ENCODE measurements at places on chromosomes 1 and 21.

GRCh38 chr1:38213646-38214434, 167.2 kb upstream of the POU3F1 start:
- peak; percentile 13 for DNase-seq

- no peak for DNase-seq
Observed at GRCh38 chr1:48054232-48054631, 57.0 kb upstream of the TRABD2B start.

DNA sequence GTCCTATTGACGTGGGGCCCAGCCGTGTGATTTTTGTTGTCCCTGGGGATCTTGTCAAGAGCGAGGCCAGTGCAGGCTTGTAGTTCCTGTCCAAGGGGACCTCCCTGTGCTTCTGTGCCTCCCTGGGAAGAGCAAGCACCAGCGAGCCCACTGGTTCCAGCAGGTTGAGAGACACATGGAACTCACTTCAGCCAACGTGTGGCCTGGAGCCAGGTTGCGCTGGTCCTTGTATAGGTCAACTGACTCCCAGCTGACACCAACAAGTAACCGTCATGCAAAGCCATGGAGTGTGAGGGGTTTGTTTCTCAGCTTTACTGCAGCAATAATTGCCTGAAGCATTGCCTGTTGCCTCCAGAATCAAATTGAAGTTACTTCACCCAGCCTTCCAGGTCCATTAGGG, 63.0 kb downstream of the DISP3 start:
- no peak for DNase-seq

DNA sequence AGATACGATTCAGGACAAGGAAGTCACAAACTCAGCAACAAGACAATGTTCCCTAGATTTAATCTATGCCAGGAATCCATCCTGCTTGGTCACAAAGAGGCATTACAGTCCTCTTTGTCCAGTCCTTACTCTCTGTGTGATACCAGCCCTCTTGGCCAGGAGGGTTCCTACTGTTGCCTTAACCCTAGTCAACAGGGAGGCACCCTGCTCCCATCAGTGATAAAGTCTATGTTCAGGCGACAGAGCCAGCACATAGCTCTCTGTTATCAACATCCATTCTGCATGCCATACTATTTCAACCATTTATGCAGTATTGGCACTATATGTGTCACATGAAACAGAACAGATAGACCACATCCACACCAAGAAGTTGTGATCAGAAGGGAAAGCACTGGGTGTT, 4.4 kb upstream of the NPL start:
- no peak for DNase-seq

- no peak for DNase-seq
Observed at GRCh38 chr1:93703643-93704042, 22.0 kb upstream of the BCAR3 start.

GRCh38 chr1:202631076-202631923, 79.0 kb downstream of the SYT2 start:
- no peak for DNase-seq

DNA sequence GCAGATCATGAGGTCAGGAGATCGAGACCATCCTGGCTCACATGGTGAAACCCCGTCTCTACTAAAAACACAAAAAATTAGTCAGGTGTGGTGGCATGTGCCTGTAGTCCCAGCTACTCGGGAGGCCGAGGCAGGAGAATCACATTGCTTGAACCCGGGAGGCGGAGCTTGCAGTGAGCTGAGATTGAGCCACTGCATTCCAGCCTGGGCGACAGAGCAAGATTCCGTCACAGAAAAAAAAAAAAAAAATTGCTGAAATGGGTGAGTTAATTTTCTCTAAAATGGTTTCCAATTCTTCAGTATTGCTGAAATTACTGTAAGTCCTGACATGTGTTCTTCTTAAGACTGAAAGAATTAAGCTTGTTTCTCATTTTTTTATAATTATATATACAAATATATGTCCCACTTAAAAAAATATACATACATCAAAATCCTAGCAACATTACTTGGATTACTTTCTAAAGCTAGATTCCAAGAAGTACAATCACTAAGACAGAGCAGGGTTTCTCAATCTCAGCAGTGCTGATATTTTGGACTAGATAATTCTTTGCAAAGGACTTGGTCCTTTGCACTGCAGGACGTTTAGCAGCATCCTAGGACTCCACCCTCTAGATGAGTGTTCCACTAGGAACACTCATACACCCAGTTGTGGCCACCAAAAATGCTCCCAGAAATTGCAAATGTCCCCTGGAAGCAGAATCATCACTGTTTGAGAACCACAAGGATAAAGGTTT, 24.8 kb downstream of the ZNHIT6 start:
- no peak for DNase-seq

DNA sequence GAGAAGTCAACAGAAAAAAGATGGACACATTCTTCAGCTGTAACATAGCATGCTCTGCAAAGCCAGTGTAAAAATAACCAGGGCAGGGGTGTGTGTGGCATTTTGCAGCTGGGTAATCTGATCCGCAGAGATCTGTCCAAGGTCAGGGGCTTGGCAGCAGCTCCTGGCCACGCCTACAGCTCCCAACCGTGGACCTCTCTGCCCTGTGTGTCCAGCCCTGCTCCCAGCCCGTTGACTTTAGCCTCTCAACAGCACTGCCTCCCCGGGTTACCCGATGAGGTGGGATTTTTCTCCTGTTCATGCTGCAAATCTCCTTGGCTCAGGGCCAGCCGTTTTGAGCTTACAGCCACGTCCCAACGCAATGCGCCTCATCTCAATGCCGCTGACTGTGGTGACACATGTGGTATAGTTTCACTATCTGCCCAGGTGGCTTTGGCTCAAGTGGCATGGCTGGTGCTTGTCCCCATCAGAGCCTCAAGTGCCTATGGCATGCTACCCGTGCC, 68.1 kb downstream of the VWA5B1 start:
- no peak for DNase-seq

- no peak for DNase-seq
Observed at GRCh38 chr1:171739656-171740055, 2.2 kb downstream of the VAMP4 start.

Measured in NCI-H1436 treated with DMSO at 0.1 percent for 48 hours (cell line).